ENCODE measurements at places on chromosomes 2 and 18.

DNA sequence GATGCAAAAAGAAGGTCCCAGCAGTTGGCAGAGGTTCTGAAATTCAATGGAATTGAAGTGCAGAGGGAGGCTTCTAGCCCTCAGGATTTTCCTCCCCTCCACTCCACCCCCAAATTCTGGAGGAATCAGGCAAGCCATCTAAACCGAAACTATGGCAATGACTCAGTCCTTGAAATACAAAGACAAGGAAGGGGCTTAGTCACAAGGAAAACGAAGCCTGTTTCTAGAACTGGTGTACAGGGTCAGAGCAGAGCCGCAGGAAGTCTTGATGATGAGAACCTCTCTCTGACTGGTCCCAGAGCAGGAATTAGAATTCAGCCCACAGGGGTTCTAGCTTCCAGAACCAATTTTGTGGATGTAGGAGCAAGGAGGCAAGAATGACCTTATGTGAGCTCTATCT is 111.7 kb upstream of the SCN1A start:
- DNase-seq: no peak

GRCh38 chr2:9667826-9668225 is 37.0 kb upstream of the YWHAQ start:
- DNase-seq: no peak

GRCh38 chr2:1169291-1169949 is 218.8 kb downstream of the SNTG2 start:
- no peak for DNase-seq

DNA sequence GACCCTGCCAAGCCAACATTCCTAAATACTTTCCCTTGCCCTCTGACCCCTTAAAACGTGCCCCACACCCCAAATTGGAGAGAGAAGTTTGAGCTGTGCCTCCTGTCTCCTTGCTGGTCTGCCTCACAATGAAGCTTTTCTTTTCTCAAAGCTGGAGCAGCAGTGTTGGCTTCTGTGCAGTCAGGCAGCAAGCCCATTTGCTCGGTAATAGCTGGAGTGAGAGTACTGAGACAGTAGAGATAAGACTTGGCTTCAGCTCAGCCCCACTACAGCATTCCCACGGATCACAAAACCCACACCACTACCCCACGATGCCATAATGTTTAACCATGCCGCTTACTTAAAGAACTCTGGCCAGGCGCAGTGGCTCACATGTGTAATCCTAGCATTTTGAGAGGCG is 73.0 kb downstream of the NCAPH start:
- no peak for DNase-seq

- DNase-seq: no peak
Measured at GRCh38 chr2:215611609-215612386, 175.9 kb upstream of the FN1 start.

DNA sequence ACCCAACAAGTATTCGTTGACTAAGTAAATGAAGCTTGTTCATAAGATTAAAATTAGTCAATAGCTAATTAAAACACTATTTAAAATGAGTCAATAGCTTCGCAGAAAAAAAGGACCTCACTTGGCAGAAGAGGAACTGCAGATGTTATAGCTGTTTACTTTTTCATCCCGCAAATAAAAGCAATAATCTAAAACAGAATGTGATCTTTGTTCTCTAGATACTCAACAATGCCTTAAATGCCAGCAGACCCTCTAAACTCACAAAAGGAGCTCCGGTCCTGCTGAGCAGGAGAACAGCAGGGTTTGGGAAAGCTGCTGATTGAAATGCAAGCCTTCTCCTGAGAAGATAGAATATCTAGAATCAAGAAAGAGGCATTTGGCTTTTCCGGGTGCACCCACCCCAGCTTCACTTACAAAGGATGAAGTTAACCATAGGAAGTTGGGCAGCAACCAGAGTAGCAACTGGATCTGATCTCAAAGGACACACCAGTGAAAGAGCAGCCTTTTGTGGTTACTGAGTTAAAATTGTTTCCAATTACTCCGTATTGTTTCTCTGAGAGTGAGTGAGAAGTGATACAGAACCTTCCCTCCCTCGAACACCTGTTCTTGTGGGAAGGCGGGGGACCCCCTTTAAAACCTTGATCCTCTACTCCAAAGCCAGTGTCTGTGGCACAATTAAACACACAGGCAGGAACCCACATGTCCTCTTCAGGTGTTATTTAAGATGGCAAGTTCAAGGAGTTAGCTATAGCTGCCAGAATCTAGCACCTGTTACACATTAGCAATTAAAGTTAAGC is 6.8 kb downstream of the CCBE1 start:
- peak; percentile 61 for DNase-seq
